ENCODE measurements at places on chromosomes 6 and 20. TPM values are rescaled to one million over a fixed set of nuclear protein-coding genes. Genes with fewer than 3 reads are reported as not detected.
A peak's percentile ranks its signal among the peaks of the same experiment; 100 is the strongest.

The SEL1L2 gene
- not detected for total RNA-seq

The AP5S1 gene
- 19.3 TPM for total RNA-seq

The EYA2 gene
- 12.2 TPM for total RNA-seq

The WFDC12 gene
- 0.92 TPM for total RNA-seq

The HLA-DMA gene
- 22.1 TPM for total RNA-seq

The CALHM4 gene
- total RNA-seq, result not detected

The WFDC10B gene
- total RNA-seq, result not detected

- no peak for DNase-seq
Observed at GRCh38 chr6:168014428-168014827, 17.0 kb downstream of the KIF25 start.

- no peak for DNase-seq
Observed at GRCh38 chr6:79868098-79868722, 79.1 kb downstream of the ELOVL4 start.

DNA sequence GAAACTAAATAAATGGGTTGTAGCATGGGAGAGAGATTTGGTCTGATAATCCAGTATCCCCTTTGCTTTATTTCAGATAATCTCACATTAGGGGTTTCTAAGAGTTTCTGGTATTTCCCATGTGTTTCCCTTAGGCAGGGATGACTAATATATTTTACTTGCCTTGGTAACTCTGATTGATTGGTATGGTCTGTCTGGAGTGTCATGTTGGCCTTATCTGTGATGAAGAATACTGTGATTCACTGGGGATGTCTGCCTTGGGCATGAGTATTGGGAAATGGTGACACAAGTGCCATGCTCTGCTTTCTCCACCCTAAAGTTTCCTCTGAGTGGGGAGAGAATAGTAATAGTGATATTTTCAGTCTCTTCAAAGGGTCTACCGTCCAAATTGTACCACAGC lies 10.1 kb downstream of the SLC22A2 start:
- DNase-seq, result no peak

DNA sequence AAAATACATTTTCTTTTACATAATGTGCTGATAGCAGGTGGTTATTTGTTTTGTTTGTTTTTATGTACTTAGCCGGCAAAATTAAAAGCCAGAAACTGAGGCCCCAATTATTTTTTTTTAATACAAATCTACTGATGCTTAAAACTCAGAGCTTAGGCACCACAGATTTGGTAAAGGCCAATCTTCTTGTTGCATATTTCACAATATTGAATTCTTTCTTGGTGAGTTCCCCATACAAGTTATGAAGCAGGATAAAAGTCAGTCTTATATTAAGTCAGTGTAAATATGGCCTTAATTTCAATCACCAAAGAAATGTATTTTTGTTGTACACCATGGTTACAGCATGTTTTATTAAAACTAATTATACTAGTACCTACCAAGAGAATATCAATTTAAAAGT lies 16.3 kb upstream of the ZDHHC14 start:
- DNase-seq, result no peak

DNA sequence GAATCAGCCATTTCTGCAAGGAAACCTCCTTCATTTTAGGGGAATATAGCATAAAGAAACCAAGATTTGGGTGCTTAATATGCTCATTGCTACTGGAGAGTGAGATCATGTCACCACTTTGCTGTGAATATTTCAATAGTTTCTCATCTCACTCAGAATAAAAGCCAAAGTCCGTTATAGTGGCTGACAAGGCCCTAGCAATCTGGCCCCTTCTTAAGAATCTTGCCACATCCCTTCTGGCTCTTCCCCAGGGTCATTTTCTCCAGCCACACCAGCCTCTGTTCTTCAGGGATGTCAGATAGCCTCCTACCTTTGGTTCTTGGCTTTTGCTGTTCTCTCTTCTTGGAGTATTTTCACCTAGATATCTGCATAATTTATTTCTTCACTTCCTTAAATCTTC lies 24.8 kb upstream of the MLIP start:
- DNase-seq, result no peak

DNA sequence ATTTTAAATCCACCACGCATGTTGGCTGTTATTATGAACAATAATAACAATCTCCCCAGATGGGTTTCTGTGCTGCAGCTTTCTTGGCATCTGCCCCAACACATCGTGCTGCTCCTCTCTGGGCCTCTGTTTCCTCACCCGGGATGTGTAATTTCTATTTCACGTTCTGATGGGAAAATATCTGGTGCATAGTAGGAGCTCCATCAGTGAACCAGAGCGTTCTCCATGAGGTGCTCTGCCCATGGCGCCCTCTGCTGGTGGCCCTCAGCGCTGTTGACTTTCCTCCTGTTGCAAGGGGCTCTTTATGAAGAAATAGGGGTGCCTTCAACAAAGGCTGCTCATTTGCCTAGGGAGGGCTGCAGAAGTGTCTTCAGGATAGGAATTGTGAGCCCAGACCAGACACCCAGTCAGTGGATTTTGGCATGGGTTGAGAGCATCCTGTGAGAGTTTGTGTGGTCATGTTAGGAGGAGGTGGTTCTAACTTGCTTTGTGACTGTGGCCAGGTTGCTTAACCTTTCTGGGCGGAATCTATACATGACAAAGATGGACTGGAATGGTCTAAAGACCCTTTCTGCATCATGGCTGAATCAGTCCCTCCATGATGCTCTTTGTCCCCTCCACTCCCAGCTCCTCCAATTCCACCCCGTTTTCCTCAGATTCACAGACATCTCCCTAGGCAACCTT lies 8.1 kb downstream of the SCRT2 start:
- DNase-seq, result peak; percentile 67

GRCh38 chr6:98971303-98971702 lies 23.6 kb upstream of the FBXL4 start:
- DNase-seq, result no peak

DNA sequence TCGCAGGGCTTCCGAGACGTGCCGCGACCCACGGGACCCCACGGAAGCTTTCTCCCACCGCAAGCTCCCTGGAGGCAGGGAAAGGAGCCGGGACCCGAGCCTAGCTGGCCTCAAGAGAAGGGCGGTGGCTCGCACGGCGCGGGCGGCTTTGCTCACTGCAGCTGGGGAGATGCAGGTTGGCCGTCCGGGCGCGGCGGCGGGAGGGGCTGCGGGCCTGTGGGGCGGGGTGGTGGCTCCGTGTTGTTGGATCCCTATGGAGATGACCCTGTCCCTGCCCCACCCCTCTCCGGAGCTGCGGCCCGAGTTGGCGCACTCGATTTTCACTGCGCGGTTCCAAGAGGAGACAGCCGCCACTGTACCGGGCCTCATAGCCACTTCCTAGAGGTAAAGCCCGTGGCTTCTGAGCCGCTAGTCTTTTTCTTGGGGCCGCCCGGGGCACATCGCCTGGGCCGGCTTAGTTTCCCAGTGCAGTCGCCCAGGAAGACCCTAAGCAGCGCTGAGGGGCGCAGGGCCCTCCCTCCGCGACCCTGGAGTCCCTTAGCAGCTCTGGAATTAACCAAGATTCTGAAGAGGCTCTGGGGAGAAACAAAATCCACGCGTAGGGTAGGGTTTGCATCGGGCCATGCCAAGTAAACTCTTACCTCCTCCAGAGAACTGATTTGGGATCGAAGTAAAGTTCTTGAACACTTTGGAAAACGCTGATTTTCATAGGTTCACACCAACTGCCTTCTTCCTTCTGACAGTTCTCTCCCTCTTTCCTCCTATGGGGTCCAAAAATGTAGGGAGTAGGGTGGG lies at the start of gene ECT2L:
Gene ECT2L, plus strand, starts transcription at position 279 of the 795 bp plus-strand sequence. CDS start 17,188 bp downstream, outside the sequence.
- peak; percentile 91 for DNase-seq

GRCh38 chr6:5482619-5483018 lies 221.3 kb downstream of the FARS2 start:
- DNase-seq, result no peak

- peak; percentile 9 for DNase-seq
Observed at GRCh38 chr6:148934539-148934938, 187.7 kb downstream of the UST start.

GRCh38 chr20:50980851-50981713 lies 22.5 kb downstream of the MOCS3 start:
- peak; percentile 46 for DNase-seq

DNA sequence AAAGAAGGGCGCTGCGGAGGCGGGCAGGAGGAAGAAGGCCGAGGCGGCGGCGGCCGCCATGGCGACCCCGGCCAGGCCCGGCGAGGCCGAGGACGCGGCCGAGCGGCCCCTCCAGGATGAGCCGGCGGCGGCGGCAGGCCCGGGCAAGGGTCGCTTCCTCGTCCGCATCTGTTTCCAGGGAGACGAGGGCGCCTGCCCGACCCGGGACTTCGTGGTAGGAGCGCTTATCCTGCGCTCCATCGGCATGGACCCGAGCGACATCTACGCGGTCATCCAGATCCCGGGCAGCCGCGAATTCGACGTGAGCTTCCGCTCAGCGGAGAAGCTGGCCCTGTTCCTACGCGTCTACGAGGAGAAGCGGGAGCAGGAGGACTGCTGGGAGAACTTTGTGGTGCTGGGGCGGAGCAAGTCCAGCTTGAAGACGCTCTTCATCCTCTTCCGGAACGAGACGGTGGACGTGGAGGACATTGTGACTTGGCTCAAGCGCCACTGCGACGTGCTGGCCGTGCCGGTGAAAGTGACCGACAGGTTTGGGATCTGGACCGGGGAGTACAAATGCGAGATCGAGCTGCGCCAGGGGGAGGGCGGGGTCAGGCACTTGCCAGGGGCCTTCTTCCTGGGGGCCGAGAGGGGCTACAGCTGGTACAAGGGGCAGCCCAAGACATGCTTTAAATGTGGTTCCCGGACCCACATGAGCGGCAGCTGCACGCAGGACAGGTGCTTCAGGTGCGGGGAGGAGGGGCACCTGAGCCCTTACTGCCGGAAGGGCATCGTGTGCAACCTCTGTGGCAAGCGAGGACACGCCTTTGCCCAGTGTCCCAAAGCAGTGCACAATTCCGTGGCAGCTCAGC lies 780 bp downstream of the ZCCHC3 start:
- DNase-seq, result peak; percentile 80

- DNase-seq, result peak; percentile 42
Observed at GRCh38 chr20:37526839-37527637, 638 bp downstream of the BLCAP start.

DNA sequence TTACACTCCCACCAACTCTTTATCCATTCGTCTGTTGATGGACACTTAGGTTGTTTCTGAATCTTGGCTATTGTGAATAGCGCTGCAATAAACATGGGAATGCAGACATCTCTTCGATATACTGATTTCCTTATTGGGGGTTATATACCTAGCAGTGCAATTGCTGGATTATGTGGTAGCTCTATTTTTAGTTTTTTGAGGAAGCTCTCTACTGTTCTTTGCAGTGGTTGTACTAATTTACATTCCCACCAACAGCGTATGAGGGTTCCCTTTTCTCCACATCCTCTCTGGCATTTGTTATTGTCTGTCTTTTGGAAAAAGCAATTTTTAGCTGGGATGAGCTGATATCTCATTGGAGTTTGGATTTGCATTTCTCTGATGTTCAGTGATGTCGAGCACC lies 4.6 kb upstream of the PFDN4 start:
- DNase-seq, result no peak

DNA sequence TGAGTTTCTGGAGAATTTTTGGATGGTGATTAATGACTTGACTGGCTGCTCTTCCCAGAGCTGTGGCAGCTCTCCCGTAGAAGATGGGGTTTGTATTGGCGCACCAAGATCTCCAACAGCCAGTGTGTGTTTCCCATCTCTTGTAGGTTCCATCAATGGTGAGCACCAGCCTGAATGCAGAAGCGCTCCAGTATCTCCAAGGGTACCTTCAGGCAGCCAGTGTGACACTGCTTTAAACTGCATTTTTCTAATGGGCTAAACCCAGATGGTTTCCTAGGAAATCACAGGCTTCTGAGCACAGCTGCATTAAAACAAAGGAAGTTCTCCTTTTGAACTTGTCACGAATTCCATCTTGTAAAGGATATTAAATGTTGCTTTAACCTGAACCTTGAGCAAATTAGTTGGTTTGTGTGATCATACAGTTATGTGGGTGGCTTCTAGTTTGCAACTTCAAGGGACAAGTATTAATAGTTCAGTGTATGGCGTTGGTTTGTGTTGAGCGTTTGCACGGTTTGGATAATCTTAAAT lies 50.2 kb downstream of the CSE1L start:
- DNase-seq, result no peak

DNA sequence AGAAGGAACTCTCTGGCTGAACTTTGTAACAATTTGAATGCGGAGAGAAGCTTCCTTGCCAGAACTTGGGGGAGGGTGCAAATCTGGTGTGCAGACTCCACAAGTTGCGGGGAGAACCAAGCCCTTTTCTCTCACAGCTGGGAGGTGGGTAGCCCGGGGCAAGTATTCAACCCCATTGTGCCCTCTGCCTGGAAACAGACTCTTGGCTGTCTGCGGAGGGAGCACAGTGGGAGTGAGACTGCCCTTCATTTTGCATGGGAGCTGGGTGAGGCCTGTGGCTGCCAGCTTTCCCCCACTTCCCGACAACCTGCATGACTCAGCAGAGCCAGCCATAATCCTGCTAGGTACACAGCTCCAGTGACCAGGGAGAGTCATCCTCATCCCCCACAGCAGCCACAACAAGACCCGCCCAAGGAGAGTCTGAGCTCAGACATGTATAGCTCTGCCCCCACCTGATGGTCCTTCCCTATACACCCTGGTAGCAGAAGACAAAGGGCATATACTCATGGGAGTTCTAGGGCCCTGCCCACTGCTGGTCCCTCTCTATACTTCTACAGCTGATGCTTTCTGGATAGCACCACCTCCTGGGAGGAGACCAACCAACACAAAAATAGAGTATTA lies 29.4 kb upstream of the TPD52L1 start:
- no peak for DNase-seq

DNA sequence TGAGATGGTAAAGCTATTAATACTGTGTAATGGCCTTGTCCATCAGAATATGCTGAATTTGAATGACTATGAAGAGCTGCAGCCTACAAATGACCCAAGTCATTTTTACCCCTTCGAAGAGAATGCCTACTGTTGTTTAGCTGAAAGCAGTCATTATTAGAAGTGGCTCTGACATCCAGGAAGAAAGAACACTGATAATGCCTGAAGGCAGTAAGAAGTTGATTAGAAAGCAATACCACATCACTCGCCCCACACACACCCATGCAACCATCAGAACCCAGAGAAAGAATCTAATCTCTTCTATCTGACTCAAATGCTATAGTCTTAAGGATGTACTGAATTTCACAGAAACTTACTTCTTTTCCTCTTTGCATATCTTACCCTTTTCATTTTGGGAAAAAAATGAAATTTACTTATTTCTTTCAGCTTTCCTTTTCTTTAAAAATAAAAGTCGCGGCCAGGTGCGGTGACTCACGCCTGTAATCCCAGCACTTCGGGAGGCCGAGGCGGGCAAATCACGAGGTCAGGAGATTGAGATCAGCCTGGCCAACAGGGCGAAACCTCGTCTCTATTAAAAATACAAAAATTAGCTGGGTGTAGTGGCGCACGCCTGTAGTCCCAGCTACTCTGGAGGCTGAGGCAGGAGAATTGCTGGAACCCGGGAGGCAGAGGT lies 61.0 kb downstream of the ARHGAP18 start:
- no peak for DNase-seq

GRCh38 chr6:46592740-46593139 lies 59.9 kb downstream of the CYP39A1 start:
- DNase-seq, result no peak

- no peak for DNase-seq
Observed at GRCh38 chr6:72367439-72367838, 254.4 kb upstream of the KCNQ5 start.

DNA sequence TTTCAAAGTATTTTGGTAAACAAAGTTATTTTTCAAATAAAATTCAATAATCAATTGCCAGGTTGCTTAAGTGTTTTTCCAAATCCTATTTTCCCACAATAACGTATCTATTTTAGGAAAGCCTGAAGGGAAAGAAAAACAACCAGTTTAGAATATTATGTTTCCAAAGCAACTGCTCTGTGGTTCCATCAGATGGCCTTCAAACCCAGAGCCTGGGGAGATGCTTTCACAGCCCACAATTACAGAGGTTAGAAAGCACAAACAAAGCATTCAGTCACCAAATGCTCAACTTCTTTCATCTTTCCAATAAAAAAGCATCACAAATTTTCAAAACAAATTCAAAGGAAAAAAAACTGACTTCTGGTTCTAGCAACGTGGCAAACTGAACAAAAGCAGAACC lies 66.0 kb downstream of the ELOVL5 start:
- DNase-seq, result no peak

Data from left colon (tissue), 2 donors.